Fibroblast of skin of back (primary cell): ENCODE measurements at places on chromosomes 12 and 14.

DNA sequence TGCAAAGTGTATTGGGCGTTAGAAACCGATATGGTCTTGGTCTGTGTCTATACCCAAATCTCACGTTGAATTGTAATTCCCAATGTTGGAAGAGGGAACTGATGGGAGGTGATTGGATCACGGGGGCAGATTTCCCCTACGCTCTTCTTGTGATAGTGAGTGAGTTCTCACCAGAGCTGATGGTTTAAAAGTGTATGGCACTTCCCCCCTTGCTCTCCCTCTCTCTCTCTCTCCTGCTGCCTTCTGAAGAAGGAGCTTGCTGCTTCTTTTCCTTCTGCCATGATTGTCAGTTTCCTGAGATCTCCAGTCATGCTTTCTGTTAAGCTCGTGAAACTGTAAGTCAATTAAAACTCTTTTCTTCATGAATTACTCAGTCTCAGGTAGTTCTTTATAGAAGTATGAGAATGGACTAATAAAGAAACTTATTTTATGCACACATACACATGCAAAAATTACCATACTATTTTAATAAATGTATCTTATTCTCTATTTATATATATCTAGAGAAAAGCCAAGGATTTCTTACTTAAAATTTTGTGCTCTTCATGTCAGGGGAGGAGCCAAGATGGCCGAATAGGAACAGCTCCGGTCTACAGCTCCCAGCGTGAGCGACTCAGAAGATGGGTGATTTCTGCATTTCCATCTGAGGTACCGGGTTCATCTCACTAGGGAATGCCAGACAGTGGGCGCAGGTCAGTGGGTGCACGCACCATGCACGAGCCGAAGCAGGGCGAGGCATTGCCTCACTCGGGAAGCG is 1891.0 kb upstream of the FLRT2 start:
- no peak for DNase-seq

DNA sequence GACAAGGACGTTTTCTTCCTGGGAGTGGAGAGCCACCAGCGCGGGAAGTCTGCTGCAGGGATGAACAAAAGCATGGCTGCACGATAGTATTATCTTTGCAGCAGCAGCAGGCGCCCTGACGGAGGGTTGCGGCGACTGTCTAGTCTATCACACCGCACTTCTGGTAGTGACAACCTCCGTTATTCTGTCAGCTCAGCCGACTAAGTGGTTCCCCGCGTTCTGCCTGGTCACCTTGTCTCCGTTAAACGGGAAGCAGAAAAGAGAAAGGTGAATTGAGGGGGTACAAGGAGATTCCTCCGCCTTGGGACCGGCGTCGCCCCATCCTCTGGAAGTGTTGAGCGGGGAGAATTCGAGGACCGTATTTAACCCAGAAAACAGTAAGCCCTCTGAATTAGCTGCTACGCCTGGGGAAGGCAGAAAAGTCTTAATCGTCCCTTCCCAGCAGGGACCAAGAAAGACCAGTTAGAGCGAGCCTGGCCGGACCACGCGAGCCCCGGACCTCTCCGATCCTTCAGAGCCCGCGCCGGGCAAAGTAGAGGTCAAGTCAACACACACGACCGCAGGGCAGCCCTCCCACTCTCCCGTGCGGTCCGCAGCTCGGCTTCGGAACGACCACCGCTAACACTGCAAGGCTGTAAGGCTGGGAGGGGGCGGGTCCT is 536 bp upstream of the DAAM1 start:
- DNase-seq: peak; percentile 24

- DNase-seq: no peak
Observed at GRCh38 chr12:80924437-80924836, 13.3 kb downstream of the LIN7A start.

GRCh38 chr12:120136093-120136770 is 19.7 kb upstream of the RAB35 start:
- DNase-seq: no peak

DNA sequence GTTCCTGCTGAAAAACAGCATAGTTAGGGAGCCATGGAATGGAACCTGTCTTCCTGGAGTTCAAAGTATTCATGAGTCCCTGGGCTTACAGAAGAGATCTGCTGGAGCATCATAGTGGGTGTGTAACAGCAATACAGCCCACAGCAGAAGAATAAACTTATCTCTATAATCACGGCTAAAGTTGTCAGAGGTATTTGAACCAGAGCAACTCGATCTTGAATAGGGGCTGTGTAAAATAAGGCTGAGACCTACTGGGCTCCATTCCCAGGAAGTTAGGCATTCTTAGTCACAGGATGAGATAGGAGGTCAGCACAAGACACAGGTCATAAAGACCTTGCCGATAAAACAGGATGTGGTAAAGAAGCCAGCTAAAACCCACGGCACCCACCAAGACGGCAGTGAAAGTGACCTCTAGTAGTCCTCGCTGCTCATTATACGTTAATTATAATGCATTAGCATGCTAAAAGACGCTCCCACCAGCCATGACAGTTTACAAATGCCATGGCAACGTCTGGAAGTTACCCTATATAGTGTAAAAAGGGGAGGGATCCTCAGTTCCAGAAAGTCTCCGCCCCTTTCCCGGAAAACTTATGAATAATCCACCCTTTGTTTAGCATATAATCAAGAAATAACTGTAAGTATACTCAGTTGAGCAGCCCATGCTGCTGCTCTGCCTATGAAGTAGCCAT is 223.4 kb downstream of the PCNX1 start:
- DNase-seq: peak; percentile 55

DNA sequence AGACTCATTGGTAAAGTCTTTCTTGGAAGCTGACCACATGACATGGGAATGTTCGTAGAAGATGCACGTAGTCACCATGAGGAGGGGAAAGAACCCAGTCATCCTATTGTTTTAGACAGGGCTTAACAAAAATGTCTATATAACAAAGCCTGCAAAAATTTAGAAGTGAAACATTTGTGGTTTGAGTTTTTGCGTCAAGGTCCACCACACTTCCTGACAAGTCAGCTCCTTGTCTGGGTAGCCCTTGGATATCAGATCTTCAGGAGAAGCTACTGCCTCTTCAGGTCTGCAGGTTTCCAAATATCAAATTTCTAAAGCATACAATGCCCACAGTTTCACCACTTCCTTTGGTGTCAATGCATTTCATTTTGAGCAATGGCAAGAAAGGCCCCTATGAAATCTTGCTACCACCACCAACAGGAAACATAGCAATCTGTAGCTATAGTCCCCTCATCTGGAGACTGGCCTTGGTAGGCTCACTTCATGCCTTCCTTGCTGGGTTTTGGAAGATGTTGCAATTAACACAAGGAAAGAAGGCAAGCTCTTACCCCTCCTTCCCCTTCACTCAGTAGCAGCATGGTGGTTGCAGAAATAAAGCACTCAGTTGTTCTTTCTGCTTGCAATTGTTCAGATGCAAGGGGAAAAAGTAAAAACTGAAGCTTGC is 235.2 kb downstream of the PCNX1 start:
- peak; percentile 97 for DNase-seq

- DNase-seq: no peak
Observed at GRCh38 chr12:111155521-111155920, 213.4 kb downstream of the PHETA1 start.

DNA sequence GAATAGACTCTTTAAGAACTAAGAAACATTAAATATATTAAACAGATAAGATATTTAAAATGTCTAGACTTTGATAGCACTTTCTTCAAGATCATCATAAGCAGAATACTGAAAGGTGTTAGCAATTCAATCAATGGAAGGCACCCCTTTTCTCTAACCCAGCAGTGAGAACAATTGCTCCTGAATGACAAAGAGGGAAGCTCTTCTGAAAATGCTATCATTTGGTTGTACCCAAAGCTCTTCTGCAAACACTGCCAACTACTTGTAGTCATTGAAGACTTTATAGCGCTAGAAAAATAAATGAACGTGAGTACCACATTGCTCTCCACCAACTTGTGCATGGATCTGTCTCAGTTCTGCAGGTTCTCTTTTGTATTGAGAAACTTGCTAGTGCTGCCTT is 62.2 kb upstream of the LMO3 start:
- no peak for DNase-seq

DNA sequence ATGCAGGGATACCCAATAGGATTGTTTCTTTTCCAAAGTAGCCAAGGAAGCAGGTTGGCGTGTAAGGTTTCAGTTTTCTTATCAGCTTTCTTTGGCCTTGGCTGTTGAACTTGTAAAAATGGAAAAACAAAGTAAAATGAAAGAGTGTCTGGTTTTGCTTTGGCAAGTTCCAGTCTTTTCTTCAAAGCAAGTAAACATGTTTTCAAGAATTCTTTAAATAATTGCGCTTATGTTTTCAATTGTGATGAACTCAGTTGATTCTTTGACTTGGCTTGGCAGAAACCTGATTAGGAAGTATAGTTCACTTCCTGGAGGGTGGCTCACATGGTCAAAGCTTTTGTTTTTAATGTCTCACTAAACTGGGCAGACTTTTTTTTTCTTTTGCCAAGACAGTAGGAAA is 112.2 kb upstream of the USP44 start:
- no peak for DNase-seq

DNA sequence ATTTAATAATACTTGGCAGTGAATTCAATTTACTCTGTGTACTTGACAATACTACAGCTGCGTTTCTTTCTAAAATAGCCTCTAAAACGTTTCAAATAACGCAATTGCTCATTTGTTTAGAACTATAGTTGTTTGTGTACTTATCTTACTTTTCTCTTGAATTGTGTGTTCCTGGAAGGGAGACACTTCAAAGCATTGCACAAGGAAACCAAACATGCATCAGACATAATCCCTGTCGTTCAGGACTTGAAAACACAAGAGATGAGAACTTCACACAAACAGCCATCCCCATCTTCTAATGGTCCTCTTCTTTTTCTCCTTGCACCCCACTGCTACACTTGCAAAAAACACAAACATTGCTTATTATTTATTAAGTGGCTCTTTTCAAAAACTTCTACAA is 38.5 kb downstream of the PTGER2 start:
- DNase-seq: no peak

DNA sequence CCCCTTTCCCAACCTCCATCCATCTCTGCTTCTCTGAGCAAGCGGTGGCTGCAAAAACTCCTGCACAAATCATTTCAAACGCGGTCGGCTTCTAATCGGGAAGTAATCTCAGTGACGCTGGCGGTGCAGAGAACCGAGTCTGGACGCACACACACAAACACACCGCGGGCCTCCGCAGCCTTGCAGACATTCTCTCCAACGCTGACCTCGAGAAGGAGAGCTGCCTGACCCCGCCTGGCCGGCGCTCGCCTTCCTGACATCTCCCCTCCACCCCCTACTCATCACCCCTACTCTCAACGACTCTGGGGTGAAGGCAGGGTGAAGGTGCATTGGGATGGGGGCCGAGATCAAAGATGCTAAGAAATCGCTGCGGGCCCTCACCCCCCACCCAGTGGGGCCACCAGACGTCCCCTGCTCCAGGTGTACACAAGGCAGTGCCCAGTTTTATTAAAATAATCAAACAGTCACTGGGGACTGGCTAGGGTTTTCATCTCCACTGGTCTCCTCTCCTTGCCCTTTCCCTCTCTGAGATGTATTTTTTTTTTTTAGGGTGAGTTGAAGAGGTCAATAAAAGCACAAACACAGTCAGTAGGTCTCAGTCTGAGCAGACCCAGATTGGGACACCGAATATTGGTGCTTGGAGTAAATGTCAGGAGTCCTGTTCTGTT is 506 bp upstream of the TBX5 start:
- DNase-seq: no peak

- no peak for DNase-seq
Observed at GRCh38 chr14:95741038-95741490, 27.1 kb upstream of the TCL1A start.

GRCh38 chr12:75481774-75482173 is 1.2 kb downstream of the GLIPR1 start:
- DNase-seq: no peak

- no peak for DNase-seq
Observed at GRCh38 chr14:45893127-45893526, 640.1 kb upstream of the MIS18BP1 start.

GRCh38 chr14:58281969-58282368 is 16.4 kb upstream of the ARID4A start:
- DNase-seq: no peak

DNA sequence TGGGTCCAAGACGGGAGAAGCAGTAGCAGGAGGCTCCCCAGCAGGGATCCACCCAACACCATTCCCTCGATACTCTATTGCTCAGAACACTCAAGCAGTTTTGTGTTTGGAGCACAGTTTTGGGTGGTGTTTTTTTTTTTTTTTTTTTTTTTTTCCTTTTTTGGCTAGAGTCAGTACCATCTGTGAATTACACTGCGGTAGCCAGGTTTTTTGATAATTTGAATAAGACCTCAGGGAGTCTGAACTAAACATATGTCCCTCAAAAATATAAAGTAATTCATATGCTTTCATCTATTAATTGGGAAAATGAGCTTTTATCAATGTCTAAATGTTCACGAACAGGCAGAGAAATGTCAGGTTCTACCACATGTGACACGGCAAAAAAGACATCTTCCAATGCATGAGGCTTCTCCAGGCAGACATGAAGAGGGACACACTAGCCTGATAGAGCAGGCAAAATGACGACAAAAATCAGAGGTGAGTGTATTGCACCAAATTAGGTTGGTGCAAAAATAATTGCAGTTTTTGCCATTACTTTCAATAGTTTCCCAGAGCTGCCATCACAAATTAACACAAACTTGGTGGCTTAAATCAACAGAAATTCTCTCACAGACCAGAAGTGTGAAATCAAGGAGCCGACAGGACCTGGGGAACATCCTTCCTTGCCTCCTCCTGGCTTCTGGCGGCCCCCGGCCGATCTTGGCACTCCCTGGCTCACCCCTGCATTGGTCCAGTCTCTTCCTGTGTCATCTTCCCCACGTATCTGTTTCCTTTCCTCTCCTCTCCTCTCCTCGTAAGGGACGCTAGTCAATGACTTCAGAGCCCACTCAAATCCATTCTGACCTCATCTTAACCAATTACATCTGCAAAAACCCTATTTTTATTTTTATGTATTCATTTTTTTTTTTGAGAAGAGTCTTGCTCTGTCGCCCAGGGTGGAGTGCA is 33.9 kb downstream of the FOXN3 start:
- no peak for DNase-seq

DNA sequence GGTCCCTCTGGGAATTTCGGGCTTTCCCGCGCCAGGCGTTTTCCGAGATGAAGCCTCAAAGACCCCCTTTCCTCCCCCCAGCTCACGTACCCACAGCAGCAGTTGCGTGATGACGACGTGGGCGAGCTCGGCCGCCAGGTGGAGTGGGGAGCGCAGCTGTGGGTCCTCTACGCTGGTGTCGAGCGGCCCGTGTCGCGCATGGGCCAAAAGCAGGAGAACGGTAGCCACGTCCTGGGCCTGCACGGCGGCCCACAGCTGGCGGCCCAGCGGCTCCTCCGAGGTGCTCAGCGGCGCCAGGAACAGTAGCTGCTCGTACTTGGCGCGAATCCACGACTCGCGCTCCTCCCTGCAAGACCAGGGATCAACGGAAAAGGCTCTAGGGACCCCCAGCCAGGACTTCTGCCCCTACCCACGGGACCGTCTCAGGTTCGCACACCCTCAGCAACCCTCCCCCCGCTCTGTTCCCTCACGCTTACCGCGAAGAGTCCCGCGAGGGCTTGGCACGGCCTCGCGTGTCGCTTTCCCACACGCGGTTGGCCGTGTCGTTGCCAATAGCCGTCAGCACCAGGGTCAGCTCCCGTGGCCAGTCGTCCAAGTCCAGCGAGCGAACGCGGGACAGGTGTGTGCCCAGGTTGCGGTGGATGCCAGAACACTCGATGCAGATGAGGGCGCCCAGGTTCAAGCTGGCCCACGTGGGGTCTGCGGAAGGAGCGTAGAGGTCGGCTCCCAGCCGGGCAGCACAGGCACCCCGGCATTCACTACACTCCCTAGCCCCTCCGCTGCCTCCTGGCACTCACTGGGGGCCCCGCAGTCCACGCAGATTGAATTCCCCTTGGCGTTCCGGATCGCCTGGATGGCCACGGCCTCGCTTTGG is 11.4 kb downstream of the AGAP2 start:
- no peak for DNase-seq

GRCh38 chr12:24760162-24760561 is 188.7 kb downstream of the BCAT1 start:
- no peak for DNase-seq
